Naive thymus-derived CD8-positive, alpha-beta T cell (primary cell): ENCODE measurements at places on chromosomes 5 and 9.

GRCh38 chr9:79880626-79881025 lies 308.9 kb downstream of the TLE4 start:
- DNase-seq, result no peak

DNA sequence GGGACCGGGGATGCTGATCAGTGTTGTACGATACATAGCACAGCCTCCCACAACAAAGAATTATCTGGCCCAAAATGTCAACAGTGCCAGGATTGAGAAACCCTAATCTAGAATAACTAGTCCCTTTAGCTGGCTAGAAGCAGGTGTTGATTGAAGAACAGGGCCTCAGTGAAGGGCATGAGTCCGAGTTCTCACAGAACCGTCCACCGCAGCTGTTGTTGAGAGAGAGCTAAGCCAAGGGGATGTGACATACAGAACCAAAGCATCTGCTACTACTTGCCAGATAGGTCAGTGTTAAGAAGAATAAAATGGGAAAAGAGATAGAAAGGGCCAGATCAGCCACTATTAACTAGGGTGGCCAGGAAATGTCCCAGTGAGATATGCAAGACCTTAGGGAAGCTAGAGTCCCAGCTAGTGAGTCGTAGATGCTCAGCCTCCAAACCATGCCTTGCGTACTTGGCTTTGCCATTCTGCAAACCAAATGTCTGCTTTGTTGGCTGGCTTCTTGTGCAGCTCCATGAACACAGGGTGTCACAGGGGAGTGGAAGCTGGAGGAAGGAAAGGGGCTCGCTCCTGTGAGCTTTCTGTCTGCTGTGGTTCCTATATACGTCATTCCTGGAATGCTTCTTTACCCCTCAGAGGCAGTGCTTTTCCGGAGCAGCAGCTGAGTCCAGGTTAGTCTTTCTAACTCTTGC lies 68.9 kb downstream of the FBXO38 start:
- DNase-seq, result no peak

GRCh38 chr5:18551716-18552115 lies 917.5 kb downstream of the TAF11L14 start:
- no peak for DNase-seq

- no peak for DNase-seq
Observed at GRCh38 chr9:130421802-130422276, 22.9 kb upstream of the ASS1 start.

- no peak for DNase-seq
Observed at GRCh38 chr5:169408731-169409130, 107.8 kb upstream of the SLIT3 start.

DNA sequence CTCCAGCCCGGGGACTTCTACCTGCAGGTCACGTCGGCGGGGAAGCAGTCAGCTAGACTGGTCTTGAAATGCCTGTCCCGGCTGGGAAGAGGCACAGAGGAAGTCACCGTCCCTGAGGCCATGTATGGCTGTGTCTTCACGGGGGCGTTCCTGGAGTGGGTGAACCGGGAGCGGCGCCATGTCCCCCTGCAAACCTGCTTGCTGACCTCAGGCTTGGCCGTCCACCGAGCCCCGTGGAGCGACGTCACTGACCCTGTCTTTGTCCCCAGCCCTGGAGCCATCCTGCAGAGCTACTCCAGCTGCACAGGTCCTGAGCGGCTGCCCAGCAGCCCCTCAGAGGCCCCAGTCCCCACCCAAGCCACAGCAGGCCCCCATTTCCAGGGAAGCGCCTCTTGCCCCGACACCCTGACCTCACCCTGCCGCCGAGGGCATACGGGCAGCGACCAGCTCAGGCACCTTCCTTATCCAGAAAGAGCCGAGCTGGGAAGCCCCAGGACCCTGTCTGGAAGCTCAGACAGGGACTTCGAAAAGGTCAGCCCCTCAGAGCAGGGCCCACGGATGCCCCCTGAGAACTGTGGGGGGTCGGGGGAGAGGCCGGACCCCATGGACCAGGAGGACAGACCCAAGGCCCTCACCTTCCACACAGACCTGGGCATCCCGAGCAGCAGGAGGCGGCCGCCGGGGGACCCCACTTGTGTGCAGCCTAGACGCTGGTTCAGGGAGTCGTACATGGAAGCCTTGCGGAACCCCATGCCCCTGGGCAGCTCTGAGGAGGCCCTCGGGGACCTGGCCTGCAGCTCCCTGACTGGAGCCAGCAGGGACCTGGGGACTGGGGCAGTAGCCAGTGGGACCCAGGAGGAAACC lies 47.8 kb downstream of the PLEKHG4B start:
- no peak for DNase-seq

DNA sequence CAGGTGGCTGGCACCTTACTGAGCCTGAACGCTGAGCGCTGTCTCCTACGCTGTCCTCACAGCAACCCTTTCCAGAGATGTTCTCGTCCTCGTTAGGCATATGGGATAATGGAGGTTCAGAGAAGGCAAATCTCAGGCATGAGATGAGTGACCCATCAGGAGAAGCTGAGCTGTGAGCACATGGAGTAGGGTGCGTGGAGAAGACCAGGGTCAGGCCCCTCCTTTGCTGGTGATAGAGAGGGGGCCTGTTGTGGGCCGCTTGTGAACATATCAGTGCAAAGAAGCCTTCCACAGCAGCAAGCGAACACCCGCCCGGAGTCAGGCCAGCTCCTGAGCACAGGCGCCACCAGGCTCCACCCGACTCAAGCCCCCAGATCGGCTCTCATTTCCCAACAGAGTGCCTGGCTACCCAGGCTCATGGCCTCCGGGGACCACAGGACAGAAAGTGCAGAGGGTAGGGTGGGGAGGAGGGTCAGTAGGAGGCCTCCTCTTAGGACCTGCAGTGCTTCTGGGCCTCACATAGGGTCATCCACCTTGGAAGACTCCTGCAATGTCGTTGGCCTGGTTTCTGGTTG lies 15.0 kb upstream of the TIFAB start:
- DNase-seq, result no peak

DNA sequence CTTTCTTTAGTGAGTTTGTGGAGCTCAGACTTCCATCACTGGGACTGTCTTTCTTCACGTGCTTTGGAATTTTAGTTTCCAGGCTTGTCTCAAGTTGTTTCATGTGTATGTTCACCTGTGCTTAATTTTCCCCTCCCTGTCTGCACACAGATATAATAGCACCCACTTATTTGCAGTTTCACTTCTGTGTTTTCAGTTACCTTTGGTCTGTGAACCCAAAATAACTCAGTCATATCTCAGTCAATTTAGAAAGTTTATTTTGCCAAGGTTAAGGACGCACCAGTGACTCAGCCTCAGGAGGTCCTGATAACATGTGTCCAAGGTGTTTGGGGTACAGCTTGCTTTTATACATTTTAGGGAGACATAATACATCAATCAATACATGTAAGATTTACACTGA lies 330.4 kb downstream of the ICE1 start:
- no peak for DNase-seq

DNA sequence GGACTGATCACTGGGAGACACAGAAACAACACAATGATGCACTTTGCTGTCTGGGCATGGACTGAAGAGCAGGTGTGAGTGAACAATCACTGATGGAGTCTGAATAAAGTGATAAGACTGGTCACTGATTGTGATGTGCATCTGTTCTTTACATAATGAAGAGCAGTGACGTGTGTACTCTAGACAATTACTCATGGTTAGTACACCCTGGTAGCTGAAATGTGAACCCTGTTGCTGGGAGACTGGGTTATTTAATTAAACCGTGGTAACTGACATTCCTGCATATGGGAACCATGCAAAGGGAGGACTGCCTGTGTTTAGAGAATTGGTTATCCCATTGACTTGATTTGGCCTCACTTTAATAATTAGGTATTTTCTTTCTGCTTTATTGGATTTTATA lies 202.9 kb downstream of the NR2F1-AS1 start:
- DNase-seq, result no peak

- DNase-seq, result no peak
Observed at GRCh38 chr5:96548905-96549304, 113.3 kb upstream of the CAST start.

DNA sequence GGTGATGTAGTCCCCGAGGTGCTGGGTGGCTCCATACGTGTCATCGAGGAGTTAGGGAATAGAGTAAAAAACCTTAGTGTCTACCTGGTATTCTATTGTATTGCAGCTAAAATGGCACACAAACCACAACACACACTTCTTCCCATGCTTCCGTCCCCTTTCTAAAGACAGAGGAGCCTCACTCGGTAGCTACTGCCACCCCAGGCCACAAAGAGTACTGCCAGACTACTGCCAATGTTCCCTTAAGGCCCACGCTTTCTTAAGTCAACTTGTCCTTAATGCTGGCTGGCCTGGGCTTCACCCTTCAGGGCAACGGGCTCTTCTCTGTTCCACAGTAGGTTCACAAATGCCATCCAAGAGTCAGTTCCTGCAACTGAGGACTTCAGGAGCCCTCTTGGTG lies 673.0 kb downstream of the ELAVL2 start:
- no peak for DNase-seq

DNA sequence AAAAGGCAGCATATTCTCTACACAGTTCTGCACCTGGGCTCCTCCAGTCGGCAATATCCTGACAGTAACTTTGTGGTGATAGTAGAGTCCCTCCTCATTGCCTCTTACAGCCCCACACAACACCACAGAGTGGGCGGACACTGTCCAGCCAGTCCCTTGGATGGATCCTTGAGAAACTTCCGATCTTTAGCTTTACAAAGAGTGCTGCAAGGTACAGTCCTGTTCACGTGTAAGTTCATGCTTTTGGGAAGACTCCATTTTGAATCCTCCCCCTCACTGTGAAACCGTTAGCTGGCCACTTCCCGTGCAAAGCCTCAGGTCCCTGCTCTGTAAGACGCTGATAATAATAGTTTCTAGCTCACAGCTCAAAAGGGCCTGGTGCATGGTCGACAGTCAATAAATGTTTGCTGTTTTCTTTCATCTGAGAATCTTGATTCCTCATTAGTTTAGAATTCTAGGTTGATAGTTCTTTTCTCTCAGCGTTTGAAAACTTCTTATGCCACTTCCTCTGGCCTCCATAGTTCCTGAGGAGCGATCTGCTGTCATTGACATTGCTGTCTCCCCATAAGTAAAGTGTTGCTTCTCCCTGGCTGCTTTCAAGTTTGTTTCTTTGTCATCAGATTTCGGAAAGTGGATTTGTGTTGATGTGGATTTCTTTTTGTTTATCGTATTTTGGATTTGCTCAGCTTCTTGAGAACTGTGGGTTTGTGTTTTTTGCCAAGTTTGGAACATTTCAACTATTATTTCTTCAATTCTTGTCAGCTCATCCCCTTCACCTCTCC lies 82.9 kb downstream of the COL23A1 start:
- DNase-seq, result no peak

- DNase-seq, result no peak
Observed at GRCh38 chr5:69468631-69469030, 24.0 kb upstream of the OCLN start.

GRCh38 chr9:113056191-113057106 lies at the start of gene ZFP37:
Gene ZFP37 (minus strand): TSS chr9:113056724. CDS start chr9:113056688, 36 bp downstream.
- DNase-seq, result peak; percentile 85

GRCh38 chr5:140222416-140222815 lies 47.4 kb downstream of the CYSTM1 start:
- no peak for DNase-seq

DNA sequence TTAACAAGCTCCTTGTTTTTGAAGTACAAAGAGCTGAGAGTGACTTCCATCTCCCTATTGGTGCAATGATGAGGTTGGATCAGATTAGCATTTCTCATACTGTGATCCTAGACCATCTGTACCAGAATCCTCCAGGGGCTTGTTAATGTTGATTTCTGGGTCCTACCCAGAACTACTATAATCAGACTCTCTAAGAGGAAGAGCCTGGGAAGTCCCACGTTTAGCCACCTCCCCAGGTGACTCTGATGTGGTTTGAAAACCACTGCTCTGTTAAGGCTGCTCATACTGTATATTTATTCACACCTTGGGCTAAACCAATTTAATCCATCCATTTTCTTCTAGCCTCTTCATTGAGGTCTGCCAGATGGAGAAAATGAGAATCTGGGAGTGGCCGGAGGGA lies 49.6 kb upstream of the SMIM32 start:
- DNase-seq, result no peak

GRCh38 chr5:54719384-54720283 lies 202.1 kb downstream of the SNX18 start:
- DNase-seq, result no peak

DNA sequence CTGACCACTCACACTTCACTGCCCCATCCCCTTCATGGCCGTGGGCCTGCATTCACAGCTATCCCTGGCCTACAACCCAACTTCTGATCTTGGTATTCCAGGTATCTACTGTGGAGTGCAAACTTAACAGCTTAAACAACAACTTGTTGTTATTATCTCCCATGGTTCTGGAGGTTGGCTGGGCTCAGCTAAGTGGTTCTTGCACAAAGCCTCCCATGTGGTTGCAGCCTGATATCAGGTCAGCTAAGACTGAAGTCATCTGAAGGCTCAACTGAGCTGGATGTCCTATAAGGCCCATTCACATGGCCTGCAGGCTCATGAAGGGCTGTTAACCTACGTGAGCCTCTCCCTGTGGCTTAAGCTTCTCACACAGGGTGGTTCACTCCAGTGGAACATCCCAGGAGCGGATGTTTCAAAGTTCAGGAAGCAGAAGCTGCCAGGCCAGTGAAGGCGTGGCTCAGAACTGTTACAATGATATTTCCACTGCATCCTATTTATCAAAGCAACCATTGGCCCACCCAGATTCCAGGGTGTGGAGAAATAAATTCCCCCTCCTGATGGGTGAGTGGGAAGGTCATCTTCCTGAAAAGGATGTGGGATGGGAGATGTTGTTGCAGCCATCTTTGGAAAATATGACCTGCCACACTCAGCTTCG lies 30.0 kb upstream of the TRIO start:
- no peak for DNase-seq
